ENCODE measurements at places on chromosomes 16 and 17.

- no peak for DNase-seq
Observed at GRCh38 chr16:66824006-66824405, 6.8 kb downstream of the NAE1 start.

DNA sequence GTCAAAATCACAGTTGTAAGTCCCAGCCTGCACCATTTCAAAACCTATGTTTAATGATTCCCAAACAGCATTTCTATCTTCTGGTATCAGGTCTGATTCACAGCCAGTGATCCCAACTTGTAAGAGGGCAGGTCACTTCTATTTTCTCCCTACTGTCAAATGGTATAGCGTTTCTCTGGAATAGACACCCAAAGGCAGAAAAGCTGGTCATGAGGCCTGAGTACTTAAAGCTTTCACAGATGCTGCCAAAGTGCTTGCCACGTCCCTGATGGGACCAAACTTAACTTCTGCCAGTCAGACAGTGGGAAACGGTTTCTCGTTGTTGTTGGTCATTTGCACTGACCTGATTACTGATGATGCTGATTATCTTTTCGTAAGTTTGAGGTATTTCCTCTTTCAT is 43.4 kb downstream of the CYTH1 start:
- no peak for DNase-seq

DNA sequence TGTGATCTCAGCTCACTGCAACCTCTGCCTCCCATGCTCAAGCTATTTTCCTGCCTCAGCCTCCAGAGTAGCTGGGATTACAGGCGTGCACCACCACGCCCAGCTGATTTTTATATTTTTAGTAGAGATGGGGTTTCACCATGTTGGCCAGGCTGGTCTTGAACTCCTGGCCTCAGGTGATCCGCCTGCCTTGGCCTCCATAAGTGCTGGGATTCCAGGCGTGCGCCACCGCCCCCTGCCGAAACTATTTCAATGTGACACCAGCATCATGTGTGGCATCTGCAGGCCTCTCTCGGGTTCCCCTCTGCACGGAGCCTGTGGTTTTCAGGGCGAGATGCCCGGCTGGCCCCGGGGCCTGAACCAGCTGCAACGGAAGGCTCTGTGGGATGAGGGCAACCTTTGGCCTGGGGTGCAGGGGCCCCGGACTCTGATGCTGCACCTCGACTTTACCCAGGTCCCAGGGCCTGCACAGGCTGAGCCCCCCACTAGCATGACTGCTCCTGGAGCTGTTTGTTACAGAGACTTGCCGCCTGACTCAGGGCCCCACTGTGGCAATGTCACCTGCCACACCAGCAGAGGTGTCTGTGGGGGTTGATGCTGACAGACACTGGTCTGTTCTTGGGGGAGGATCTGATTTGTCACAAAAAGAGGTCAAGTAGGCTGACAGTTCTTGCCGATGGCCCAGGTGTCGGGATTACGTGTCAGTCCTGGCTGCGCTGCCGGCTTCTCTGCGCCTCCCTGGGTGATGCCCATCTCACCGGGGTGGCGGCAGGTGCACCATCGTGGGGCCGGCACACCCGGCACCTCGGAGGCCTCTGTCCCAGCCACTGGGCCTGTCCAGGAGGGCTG is 8.6 kb upstream of the TEX19 start:
- peak; percentile 82 for DNase-seq

GRCh38 chr16:27847030-27847550 is 216.4 kb downstream of the GSG1L start:
- DNase-seq = no peak

DNA sequence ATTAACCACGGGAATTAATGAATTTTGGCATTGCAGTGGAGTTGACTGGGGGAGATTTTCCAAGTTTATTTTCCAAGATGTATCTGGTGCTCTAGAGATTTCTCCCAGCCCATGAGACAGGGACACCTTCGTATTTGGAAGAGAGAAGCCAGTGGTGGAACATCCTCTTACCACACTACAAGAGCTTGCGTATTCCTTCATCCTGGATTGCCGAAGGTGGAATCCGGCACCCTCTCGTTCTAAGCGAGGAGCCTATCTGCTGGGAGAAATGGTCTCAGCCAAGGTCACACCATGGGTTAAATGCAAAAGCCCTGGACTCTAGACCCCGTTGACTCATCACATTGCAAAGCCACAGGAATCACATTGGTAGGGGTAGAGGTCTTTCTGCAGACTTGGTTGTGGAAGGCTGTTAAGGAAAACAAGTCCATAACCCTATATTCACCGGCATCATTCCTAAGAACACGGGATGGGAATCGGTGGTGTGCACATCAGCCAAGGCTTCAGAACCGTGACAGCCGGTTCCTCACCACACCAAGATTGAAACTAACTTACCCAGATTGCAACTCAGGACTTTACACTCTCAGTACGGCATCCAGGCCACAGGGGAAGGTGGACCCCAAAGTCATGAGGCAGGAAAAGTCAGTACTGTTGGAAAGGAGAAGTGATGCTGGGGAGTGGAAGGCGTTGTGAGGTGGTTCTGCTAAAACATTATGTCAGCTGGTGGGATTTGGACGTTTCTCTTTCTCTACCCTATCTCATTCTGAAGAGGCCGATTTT is 259.8 kb downstream of the CPPED1 start:
- no peak for DNase-seq

- no peak for DNase-seq
Observed at GRCh38 chr17:44595216-44595775, 38.0 kb downstream of the FZD2 start.

DNA sequence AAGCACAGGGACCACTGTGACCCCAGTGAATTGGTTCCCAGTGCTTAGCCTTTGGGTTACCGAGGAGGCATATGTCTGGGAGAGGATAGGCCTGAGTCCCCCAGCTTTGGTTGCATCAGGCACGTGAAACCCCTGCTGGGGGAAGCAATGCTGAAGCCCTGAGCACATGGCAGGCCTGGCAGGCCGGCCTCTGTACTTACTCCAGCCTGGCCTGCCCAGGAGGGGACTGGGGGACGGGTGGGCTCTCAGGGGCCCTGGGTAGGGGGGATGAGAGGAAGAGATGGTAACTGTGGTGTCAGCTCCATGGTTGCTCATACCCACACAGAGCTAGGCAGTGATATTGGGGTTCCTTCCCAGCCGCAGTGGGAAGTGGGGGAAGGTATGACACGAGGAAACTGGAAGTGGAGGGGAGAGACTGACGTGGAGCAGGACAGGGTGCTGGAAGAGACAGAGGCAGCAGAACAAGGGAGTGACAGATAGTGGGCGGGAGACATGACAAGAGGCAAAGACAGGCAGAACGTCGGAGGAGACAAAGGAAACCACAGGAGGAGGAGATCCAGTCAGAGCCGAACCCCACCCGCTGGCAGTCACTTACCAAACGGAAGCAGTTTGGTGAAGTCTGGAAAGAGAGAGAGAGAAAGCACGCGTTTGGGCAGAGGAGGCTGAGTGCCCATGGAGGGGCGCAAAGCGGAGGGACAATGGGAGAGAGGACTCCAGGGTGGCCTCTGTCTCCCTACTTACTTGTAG is 9.1 kb downstream of the TMEM208 start:
- DNase-seq = peak; percentile 80

DNA sequence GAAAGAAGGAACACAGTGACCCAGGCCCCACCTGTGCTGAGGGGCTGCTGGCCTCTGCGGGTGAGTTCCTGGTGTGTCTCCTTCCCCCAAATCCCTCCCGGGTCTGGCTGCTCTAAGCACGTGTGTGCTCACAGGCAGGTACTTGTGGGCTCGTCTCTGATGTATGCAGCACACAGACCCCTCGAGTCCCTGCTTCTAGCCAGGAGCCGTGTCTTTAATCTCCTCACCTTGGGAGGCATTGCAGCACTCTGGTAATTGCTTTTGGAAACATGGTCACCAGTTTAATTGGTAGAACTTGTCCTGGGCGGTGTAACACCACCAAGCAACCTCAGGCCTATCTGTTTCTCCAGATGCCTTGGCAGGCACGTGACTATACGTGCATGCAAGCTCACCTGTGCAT is 8.8 kb upstream of the RPL38 start:
- no peak for DNase-seq

- no peak for DNase-seq
Observed at GRCh38 chr17:13636951-13637350, 35.2 kb upstream of the HS3ST3A1 start.

All from OCI-M1 (cell line).